ENCODE measurements at places on chromosomes 16 and 17.
A peak's percentile ranks its signal among the peaks of the same experiment; 100 is the strongest.

DNA sequence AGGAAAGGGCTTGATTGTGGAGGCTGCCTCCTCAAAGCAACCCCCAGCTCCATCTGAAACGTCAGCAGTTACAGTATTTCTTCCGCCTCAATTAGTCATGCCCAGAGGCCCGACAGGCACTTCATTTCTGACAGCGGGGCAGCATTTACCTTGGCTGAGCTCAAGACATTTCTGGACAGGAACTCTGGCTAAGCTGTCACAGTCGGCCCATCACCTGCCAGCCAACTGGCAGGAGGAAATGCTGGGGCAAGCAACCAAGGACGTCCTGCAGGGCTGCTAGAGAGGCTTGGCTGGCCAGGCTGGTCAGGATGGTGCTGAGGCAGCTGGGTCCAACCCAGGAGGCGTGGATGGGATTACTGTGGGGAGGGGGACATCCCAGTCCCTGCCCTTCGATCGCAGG lies 27.8 kb downstream of the PLXDC1 start:
- no peak for DNase-seq

DNA sequence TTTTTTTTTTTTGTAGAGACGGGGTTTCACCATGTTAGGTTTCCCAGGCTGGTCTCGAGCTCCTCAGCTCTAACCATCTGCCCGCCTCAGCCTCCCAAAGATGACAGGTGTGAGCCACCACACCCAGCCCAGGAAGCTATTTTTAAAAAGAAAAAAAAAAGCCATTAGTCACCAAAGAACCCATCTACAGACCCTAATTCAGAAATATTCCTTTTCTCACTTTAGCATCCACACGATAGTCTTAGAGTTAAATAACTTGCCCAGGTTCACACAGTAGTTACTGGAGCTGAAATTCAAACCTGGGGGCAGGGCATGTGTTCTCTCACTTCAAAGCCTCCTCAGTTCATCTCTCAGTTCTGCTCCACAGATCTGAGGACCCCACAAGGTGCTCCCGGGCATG lies 70.3 kb upstream of the NOL11 start:
- DNase-seq, result no peak

- no peak for DNase-seq
Measured at GRCh38 chr17:42017866-42018200, 594 bp upstream of the DNAJC7 start.

GRCh38 chr17:35001549-35001948 lies 21.2 kb downstream of the LIG3 start:
- no peak for DNase-seq

- DNase-seq, result peak; percentile 98
Measured at GRCh38 chr16:3945751-3946603, 65.5 kb upstream of the CREBBP start.

DNA sequence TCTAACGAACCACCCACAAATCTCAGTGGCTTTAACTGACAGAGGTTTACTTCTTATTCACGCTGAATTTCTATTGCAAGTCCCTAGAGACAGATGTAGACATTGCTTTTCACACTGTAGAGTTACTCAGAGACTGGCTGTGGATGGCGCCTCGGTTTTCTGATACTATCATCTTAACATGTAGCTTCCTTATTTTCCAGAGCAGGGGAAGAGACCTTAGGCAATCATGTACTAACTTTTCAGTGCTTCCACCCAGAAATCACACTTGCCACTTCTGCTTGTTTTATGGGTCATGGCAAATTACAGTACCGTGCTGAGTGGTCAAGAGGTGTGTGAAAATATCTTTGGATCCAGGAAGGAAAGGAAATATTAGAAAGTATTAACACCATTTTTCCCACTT lies 65.4 kb downstream of the MAF start:
- no peak for DNase-seq

DNA sequence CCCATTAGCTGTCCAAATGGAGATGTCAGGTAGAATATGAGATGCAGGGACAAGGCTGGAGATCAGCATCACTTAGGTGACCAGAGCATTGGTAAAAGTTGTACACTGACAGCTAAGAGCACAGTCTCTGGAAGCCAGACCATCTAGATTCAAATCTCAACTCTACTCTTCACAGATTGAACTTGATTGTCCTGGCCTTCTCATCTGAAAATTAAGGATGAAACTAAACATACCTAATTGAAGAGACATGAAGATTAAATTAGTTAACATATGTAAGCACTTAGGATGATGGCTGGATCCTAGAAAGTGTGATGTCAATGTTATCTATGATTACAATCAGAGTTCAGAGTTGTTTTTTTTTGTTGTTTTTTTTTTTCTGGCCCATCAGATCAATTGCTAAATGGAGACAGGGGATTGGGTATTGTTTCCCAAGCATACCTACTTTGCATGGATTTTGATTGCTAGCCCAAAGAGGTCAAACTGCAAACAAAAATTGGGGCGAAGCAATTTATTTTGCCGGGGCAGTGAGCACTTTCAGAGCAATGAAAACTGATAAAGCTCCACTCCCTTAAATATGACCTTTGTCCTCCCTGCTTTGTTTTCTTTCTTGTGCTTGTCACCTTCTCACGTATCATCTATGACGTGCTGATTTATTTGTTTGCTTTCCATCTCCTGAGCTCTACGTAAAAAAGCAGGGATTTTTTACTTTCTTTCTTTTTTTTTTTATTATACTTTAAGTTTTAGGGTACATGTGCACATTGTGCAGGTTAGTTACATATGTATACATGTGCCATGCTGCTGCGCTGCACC lies 217.6 kb upstream of the CPHXL start:
- DNase-seq, result no peak

DNA sequence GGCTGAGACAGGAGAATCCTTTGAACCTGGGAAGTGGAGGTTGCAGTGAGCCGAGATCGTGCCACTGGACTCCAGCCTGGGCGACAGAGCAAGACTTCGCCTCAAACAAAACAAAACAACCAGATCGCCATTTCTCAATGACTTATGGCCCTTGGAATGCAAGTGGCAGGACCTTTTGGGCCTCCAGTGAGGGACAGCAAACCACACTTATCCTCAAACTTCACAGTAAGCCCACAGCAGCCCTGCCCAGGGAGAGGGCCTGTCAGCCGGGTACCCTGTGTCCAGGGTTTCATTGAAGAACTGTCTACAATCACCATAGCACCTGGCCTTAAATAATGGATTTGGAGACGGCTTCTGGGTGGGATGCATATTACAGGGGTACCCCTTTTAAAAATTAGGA lies 11.7 kb downstream of the TRAF4 start:
- DNase-seq, result no peak

DNA sequence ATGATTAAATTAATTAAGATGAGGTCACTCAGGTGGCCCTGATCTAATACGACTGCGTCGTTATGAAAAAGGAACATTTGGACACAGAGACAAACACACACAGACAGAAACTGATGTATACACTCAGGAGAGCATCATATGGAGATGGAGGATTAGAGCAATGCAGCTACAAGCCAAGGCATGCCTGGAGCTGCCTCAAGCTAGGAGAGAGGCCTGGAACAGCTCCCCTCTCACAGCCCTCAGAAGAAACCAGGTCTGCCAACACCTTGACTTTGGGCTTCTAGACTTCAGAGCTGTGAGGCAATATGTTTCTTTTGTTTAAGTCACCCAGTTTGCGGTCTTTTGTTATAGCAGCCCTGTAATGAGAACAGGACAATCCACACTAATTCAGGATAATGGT lies 318.9 kb downstream of the HS3ST3B1 start:
- no peak for DNase-seq

GRCh38 chr17:54220829-54221228 lies 398.1 kb downstream of the KIF2B start:
- DNase-seq, result no peak

DNA sequence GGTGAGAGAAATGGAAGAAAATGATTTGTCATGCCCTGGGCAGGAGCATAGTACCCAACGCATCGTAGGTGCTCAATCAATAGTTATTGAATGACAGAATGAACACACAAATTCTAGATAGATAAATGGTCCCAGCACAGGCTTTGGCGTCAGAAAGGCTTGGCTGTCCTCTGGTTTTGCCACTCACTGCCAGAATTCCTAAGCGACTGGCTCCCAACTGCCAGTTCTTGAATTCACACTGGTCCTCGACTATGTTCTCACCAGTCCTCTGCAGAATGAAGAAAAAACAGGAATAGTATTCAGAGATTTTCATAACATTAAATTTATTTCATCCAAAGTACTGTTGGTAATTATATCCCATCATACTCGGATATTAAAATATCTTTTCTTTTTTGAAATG lies 163.1 kb upstream of the NOL11 start:
- DNase-seq, result no peak

GRCh38 chr16:3472878-3473595 lies 22.3 kb downstream of the C16orf90 start:
- DNase-seq, result peak; percentile 76

- DNase-seq, result no peak
Measured at GRCh38 chr17:43803758-43804157, 23.5 kb downstream of the CFAP97D1 start.

GRCh38 chr16:49350265-49351095 lies 23.1 kb upstream of the C16orf78 start:
- peak; percentile 54 for DNase-seq
